Stimulated activated CD4-positive, alpha-beta T cell treated with anti-CD3 and anti-CD28 coated beads, Interleukin-2, amount 100 ng/mL, for 4 hours (primary cell): ENCODE measurements at places on chromosomes 4 and X.

DNA sequence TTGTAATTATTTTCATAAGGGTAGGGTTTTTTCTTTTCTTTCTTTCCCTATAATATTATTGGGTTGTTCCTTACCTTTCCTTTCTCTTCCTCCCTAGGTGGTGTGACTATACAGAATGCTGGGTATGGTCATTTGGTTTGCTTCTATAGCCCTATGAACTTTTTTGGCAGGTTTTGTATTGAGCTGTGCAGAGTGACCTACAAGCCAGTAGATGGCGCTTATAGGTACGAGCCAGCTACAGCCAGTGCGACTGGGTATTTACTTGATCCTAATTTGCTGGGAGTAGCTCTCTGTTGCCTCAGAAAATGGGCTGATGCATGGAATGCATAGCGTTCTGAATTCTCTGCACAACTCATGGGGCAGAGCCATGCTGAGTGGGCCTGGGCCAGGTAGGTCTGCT is 423.3 kb downstream of the MAGEE1 start:
- DNase-seq = no peak

- DNase-seq = no peak
Observed at GRCh38 chrX:127574829-127575228, 477.4 kb downstream of the ACTRT1 start.

DNA sequence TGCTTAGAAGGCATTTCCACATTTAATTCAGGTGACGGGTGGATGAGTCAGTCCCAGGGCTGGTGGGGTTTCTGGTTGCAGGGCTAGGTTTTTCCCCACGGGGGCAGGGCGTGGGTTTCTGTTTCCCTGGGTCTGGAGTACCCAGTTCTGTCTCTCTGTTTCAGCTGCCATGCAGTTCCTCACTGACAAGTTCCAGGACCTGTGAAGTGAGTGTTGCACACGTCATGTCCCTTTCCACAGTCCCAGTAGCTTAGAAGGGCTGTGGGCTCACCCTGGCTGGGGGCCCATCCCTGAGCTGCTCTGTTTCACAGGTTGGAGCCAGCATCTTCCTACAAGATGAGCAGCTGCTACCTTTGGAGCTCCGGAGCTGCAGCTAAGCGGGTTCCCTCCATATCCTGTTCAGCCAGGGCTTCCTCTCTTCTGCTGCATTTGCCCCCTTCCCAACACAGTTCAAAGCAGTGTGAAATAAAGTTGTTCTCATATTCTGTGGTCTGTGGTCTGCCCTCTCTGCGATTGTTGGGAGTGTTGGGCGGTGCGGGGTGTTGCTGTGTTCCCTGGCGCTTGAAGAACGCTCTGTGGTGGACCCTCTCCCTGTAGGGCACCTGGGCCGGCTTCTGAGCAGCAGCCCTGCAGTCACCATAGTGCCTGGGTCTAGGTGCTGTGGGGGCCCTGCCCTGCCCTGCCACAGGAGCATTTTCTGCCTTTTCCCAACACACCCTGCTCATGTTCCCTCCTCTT is 3.9 kb downstream of the LOC101059915 start:
- DNase-seq = peak; percentile 54

GRCh38 chrX:113297437-113297836 is 456.8 kb upstream of the AMOT start:
- no peak for DNase-seq

- DNase-seq = no peak
Observed at GRCh38 chrX:96843566-96843965, 40.1 kb upstream of the RPA4 start.

- DNase-seq = no peak
Observed at GRCh38 chrX:126825566-126826193, 6.2 kb downstream of the PRR32 start.

- DNase-seq = no peak
Observed at GRCh38 chr4:83283181-83283580, 1.4 kb downstream of the COQ2 start.

GRCh38 chrX:66654411-66654810 is 15.5 kb upstream of the EDA2R start:
- no peak for DNase-seq

DNA sequence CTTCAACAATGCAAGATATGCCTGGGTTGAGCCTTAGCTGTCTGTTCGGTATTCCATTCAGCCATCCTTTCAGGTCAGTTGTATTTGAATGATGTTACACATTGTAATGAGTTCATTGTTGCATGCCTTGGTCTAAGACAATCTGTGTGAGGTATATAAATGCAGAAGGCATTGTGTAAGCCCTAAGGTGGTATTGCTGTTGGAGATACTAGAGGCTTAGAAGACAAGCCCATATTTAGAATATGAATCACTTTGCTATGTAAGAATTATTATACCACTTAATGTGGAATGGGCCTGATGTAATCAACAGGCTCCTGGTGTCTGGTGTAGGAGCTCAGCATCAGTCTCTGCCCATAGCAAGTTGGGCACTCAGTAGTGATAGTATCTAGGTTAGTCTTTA is 473.4 kb upstream of the GNPDA2 start:
- no peak for DNase-seq

GRCh38 chr4:185914583-185915199 is 102.7 kb upstream of the SORBS2 start:
- DNase-seq = no peak

GRCh38 chr4:172826861-172827260 is 341.8 kb upstream of the GALNT7 start:
- no peak for DNase-seq

GRCh38 chrX:10341309-10341708 is 184.5 kb downstream of the CLCN4 start:
- DNase-seq = no peak

GRCh38 chr4:30962939-30963338 is 242.8 kb downstream of the PCDH7 start:
- no peak for DNase-seq

GRCh38 chr4:147760176-147760575 is 28.3 kb downstream of the ARHGAP10 start:
- no peak for DNase-seq

- DNase-seq = no peak
Observed at GRCh38 chr4:108443585-108443984, 176.8 kb upstream of the RPL34 start.

DNA sequence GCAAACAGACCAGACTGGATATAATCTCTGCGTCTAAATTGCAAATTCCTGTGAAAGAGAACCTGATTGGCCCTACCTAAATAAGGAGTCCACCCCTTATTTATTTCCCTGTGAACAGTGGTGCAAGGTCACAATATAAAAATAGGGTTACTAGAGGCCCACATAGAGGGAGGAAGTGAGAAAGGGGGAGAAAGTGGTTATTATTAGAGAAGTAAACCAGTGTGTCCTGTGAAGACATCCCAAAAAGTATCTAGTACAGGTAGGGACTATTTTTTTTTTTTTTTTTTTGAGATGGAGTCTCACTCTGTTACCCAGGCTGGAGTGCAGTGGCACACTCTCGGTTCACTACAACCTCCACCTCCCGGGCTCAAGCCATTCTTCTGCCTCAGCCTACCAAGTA is 15.0 kb upstream of the FRYL start:
- DNase-seq = no peak

DNA sequence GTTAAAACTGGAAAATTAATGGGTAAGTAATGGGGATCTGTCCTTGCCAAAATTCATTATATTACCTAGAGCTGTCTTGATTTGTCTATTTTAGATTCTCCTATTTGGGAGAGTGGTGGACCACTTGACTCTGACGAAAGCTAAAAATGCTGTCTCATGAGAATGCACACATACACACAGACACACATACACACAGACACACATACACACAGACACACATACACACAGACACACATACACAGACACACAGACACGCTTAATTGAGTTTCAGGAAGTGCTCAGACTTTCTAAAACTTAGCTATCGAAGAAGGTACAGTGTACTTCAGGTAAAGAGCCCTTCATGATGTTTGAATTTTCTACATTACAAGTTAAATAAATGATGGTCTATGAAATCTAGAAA is 279.5 kb downstream of the ANKRD50 start:
- no peak for DNase-seq

DNA sequence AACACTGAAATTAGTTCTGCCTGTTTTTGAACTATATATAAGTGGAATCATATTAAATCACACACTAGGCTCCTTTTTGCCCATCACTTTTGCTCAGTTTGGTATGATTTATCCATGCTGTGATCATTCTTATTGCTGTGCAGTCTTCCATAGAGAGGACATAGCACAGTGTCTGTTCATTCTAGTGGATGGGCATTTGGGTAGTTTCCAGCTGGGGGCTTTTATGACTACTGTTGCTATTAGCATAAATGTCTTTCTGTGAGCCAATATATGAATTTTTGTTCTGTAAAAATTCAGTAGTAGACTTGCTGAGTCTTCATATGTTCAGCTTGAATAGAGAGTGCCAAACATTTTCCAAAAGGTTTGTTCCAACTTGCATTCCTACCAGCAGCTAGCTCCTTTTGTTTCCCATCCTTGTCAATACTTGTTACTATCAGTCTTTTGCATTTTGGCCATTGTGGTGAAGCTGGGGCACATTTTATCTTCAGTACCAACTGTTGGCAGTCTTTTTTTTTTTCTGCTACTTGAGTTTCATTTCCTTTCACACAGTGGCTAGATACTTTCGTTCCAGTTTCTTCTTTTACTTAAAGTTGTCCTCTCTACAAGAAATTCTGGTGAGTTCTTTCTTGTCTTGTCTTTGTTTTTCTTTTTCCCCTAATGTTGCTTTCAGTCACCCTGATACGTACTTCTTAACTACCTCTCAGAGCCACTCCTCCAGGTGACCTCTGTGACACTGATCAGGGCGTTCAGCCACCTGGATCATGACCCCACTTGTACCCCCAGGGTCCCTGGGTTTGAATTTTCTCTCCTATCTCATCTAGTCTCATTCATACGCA is 87.0 kb downstream of the ANXA3 start:
- no peak for DNase-seq

- no peak for DNase-seq
Observed at GRCh38 chr4:149835280-149835679, 19.6 kb upstream of the IQCM start.

- DNase-seq = no peak
Observed at GRCh38 chrX:65921363-65921762, 118.5 kb downstream of the VSIG4 start.
